ENCODE measurements at places on chromosomes 13 and 19.

DNA sequence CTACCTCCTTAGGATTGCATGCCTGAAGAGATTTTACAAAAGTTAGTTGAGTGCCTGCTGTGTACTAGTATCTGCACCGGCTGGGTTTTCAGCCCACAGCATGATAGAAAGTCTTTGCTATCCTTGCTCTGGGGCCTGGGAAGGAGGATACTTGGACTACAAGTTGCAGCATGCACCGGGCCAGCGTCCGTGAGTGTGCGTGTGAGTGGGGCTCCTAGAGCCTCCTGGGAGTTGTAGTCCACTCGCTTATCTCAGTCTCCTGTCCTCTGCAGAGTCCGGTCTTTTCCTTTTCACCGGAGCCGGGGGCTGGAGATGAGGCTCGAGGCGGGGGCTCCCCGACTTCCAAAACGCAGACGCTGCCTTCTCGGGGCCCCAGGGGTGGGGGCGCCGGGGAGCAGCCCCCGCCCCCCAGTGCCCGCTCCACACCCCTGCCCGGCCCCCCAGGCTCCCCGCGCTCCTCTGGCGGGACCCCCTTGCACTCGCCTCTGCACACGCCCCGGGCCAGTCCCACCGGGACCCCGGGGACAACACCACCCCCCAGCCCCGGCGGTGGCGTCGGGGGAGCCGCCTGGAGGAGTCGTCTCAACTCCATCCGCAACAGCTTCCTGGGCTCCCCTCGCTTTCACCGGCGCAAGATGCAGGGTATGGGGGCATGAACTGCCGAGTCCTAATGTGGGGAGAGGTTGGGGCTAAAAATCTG, 20.6 kb downstream of the BRSK1 start:
- no peak for DNase-seq

DNA sequence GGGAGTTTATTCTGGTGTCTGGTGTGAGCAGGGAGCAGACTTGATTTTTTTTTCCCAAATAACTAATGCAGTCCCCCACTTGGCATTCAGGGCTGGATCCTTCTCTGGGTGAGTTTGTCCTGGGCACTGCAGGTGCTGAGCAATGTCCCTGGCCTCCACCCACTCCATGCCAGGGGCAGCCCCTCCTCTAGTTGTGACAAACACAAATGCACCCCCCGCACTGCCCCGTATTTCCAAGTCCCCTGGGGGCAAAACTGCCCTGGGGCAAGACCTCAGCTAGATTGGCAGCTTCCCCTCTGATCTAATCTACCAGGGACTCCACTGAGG, 6.4 kb downstream of the MOB3A start:
- no peak for DNase-seq

GRCh38 chr19:6853868-6854267, 33.5 kb upstream of the ADGRE1 start:
- no peak for DNase-seq

- DNase-seq: no peak
Observed at GRCh38 chr13:90493667-90494066, 853.8 kb upstream of the MIR17HG start.

DNA sequence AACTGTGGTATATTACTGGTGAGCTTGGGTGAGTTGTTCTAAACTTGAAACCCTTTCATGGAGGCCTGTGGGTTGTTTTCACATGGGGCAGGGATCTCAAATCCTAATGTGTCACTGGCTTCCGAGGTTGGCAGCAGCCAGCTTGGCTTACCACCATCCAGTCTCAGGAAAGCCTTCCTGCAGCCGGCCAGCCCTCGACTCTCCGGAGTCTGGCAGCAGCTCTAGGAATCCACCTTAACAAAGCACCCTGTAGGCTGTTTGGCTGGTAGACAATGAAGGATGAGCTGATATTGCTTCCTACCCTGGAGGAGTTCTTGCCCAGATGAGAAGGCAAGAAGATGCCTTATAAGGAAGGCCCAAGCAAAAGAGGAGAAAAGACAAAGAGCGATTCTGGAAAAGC, 188.3 kb downstream of the KLF12 start:
- no peak for DNase-seq

- no peak for DNase-seq
Observed at GRCh38 chr13:70424928-70425327, 316.7 kb upstream of the KLHL1 start.

DNA sequence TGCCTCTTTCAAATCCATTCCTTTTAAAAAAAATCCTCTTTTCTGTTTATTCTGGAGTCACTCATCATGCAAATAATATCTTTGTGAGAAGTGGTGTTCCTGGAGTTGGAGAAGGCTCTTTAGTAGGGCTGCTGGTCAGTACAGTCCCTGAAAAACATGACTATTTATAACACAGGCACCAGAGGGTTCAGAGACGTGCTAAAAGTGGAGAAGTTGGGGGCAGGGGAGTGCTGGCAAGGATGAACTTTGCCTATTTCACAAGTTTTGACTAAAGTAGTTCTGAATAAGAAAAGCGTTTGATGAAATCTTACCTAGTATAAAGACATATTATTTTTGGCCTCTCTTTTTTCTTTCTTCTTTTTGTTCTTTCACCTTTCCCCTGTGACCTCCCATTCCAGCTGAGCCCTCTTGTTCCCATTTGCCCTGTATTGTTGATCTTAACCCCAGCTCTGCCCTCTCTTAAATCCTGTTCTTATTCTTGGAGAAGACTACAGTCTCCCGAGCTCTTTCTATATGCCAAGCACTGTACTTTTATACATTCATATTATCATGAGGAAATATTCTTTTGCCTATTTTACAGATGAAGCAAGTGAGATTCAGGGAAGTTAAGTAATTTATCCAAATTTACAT, 129.1 kb downstream of the TM9SF2 start:
- DNase-seq: no peak

- no peak for DNase-seq
Observed at GRCh38 chr13:21399741-21400140, 59.4 kb downstream of the ZDHHC20 start.

DNA sequence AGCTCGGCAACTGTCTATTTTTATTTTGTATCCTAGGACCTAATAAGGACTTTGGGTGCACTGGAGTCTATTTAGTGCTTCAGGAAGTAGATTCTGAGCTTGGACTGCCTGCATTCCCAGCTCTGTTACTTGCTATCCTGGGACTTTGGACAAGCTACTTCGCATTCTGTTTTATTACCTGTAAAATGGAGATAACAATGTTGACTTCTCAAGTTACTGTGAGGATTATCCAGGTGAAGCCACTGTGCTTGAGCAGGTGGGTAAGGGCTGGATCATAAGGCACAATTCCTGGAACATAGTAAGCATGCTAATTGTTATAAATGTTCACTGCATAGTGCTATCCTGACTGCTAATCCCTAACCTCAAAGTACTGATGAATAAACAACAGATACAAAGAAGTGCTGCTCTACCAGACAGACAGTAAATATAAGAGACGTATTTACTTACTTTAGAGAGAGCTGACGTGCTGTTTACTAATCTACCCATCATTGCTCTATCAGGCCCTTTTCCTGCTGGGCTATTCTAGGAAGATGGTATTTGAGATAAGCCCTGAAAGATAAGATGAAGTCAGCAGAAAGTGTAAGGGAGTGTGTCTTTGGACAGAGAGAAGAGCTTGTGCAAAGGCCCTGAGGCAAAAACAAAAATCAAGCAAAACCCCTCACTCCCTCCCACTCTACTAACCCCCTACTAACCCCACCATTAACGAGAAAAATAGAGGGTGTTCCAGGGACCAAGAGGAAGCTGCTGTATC, 50.8 kb upstream of the FLT1 start:
- DNase-seq: no peak

- DNase-seq: no peak
Observed at GRCh38 chr13:93411186-93411680, 184.6 kb downstream of the GPC6 start.

- no peak for DNase-seq
Observed at GRCh38 chr13:44967704-44968433, 21.4 kb downstream of the NUFIP1 start.

DNA sequence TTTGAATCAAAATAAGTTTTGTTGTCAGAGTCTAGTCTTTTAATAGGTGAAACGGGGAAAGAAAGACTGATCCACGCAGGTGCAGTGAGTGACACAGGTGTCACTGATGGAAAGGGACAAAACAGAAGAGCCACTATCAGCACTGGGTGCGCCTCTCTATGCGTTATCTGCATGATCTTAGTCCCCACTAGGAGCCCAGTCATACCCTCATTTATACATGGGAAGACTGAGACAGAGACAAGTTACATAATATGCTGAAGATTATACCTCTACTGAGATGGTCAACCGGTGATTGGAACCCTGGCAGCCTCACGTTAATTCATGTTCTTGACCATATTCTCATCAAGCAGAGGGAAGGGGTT, 3.4 kb downstream of the LRCH1 start:
- DNase-seq: no peak

DNA sequence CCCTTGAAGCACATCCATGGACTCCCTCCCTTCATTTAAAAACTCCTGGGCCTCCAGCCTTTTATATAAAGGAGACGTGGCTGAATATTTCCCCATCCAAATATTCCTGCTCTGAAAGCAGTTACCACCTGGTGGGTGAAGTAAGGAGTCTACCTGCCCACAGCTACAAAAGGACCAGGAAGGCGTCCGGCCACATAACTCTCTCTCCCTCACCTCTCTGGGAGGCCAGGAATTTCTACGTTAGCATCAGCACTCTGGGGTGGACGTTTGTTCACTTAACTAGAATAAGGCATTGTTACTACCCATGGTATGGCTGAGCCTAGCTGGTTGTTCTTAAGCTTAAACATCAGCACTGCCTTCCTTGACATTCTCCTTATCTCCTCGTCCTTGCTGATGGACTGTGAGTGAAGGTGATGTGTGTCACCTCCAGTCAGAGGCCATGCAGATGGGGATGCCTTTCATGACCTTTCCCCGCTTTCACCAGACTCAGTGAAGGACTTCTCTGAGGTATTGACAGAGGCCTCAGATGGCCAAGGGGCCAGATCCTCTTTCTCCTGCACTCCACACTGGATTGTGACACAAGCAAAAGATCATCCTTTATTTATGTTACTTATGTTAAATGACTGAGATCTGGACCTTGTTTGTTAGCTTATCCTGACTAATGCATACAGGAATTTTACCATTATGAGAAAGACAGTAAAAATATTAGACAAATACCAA, 22.2 kb upstream of the KPNA3 start:
- DNase-seq: no peak
